ENCODE measurements at places on chromosomes 7 and 10.

GRCh38 chr7:142690554-142691182 lies 58.6 kb upstream of the PRSS1 start:
- no peak for DNase-seq

DNA sequence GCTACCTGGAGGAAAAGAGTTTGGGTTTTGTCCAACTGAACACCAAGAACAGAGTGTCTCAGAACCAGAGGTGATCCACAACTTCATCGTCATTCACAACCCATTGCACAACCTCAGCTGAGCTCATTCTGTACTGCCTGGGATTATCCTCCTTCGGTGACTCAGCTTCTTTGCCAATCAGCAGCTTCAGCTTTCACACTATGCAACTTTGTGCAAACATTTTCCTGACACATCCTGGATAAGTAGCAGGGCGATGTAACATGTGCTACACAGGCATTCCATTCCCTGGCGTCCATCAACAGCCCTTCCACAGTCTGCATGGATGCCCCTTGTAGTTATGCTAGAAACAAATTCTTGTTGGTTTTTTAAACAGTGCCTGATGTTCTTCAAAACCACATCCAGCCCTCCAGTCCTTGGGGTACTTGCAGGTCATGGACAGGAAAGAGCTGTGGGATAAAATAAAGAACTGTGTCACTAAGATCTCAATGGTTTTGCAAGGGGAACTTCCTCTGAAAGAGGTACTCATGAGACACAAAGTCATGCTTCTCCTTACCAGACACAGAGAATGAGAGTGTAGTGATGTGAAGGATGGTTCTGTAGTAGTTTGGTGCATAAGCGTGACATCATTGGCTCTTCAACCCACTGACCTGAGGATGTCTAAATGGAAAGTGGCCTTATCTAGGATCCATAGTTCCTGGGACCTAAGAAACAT lies 478.5 kb downstream of the KIF20B start:
- no peak for DNase-seq

- DNase-seq = no peak
These were observed 94.9 kb downstream of the NPSR1 start for GRCh38 chr7:34752929-34753328.

- DNase-seq = no peak
These were observed 544.1 kb downstream of the HTR7 start for GRCh38 chr10:90313576-90314325.

DNA sequence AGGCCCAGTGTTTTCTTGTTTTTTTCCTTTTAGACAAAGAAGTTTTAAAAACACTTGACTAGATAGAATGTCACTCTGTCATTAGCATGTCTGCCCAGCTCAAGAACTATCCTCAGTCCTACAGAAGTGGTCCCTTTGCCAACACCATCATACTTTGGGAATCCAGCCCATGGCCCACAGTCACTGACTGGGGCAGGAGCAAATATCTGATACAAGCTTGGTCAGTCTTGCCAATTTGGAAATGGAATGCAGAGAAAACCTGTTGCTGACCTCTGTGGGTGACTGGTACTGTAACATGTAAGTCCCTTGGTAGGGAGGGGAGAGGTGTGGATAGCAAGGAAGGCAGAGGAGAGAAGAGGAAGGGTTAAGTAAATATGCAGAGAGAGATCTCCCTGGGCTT lies 47.8 kb downstream of the IPMK start:
- no peak for DNase-seq

- DNase-seq = no peak
These were observed 470.4 kb upstream of the IGFBP3 start for GRCh38 chr7:46391231-46392201.

DNA sequence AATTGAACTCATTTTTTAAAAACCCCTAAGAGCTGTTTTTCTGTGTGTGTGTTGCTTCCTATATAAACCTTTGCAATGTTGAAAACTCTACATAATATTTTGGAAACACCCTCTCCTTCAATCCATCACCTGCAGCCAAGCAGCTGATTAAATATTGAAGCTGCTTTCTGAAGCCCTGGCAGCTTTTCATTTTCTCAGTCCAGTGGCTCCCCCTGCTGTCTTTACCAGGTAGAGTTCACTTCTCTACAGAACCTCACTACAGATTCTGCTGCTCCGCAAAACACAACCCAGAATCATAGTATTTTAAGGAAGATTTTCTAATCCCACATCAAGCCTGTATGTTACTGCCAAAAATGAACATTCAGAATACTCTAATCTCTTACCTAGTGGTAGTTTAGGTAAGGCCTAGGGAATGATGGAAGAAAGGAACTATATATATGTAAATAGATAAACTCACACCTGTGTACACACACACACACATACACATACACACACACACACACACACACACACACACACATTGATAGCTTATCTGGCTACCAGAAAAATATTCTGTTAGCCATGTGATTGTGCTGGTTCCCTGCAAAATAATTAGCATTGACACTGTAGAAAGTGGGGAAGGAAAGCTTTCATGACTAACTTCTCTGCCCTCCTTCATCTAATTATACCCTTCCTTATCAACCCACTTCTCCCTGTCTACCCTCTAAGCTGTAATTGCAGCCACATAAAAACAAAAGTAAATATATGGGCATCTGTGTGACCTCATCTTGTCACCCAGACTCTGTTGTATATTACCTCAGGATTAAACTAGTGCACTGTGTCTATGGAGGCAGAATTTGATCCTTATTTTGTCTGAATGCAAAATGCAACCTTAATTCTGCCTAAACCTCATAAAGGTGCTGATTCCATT lies 229.5 kb upstream of the FZD1 start:
- peak; percentile 12 for DNase-seq

DNA sequence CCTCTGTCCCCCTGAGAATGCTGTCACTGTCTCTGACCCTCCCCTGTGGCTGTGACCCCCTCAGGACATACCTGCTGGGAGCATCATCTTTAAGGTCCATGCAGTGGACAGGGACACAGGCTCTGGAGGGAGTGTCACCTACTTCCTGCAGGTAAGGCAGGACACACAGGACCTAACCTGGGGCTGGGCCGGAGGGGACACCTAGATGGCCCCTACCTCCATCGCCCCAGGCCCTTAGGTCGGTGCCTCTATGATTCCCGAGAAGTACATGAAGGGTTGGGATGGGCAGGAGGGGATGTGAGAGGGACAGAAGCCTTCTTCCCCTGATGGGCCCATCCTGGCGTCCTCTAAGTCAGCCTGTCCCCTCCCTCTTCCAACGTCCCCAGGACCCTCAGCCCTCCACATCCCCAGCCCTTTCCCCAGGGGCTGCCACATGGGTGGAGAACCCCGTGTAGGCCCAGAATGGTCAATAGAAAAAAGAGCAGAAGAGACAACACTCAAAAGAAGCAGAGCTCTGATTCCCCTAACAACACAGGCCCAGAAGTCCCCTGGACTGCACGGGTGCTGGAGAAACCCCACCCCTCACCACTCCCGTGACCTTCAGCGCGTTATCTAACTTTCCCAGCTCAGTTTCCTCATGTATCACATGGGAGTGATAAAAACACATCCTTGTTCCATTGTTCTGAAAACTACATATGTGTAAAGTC lies 6.4 kb downstream of the CDHR1 start:
- DNase-seq = no peak

GRCh38 chr10:117348236-117348635 lies 27.0 kb downstream of the PDZD8 start:
- DNase-seq = no peak

DNA sequence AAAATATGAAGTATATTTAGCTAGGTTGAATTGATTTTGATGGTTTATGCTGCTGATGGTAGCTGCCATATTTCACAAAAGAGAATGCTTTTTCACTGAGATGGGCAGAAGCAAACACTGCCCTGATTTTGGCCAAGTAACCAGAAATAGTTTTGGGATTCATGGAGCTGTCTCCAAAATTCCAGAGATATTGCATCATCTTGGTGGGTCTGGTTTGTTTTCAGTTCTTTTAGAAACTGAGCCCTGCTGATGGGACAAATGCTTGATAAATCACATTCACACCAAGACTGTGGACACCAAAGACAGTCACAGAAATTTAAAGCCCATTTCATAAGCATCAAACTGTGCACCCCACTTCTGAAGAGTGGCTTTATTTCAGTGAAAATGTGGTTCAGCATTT lies 140.5 kb downstream of the BICC1 start:
- DNase-seq = no peak

GRCh38 chr7:158957921-158958491 lies 101.6 kb downstream of the DYNC2I1 start:
- DNase-seq = no peak

- no peak for DNase-seq
These were observed 256.2 kb upstream of the MGMT start for GRCh38 chr10:129210876-129211275.

GRCh38 chr10:30215623-30216022 lies 133.5 kb downstream of the MTPAP start:
- no peak for DNase-seq

- DNase-seq = no peak
These were observed 20.1 kb downstream of the LDB3 start for GRCh38 chr10:86688398-86688921.

DNA sequence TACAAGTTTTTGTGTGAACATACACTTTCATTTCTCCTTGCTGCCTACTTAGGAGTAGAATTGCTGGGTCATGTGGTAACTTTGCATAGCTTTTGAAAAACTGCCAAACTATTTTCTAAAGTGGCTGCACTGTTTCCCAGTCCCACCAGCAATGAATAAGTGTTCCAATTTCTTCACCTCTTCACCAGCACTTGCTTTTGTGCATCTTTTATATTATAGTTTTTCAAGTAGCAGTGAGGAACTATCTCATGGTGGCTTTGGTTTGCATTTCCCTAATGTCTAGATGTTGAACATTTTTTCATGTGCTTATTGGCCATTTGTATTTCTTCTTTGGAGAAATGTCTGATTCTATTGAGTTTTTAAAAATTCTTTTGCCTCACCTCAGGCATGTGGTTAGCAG lies 229.9 kb upstream of the TCF7L2 start:
- DNase-seq = no peak

DNA sequence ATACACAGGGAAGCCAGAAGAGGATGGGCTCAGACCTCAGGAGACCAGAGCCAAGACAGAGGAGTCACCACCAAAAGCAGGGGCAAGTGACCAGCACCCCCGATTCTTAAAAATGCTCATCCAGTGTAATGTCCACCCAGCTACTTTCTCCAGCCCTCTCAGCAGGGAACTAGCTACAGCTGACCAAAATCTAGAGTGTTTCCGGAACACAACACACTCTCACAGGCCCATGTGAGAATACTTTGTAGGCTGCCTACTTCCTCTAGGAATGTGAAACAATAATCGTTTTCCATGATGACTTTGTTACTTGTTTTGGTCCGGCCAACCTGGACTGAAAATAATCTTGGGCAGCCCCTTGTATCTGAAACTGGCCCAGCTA lies 14.5 kb downstream of the PSAP start:
- DNase-seq = no peak

DNA sequence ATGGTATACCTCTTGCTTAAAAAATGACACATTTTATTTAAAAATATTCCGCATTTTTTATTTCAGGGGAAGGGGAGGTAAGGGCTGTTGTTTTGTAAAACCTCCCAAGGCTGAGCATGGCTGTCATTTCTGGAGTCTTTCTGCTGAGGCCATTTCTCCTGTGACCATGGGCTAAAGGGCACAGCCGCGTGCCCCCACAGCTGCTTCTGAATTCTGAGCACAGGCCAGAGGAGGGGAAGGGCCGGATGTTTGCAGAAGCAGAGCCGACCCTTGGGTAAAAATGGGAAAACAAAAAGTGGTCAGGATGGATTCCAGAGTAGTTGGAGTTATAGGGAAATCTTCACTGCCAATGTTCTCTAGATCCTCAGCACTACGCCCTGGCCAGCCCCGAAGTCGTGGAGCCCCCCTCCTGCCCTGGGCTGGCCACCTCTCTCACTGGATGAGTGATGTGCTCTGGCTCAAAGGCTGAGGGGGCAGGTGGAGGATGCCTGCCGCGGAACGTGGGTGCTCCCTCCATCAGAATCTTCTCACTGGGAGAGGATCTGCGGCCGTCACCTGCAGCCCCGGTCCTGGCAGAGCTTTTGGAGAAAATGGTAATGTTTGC lies 131.3 kb upstream of the ZEB1 start:
- no peak for DNase-seq

DNA sequence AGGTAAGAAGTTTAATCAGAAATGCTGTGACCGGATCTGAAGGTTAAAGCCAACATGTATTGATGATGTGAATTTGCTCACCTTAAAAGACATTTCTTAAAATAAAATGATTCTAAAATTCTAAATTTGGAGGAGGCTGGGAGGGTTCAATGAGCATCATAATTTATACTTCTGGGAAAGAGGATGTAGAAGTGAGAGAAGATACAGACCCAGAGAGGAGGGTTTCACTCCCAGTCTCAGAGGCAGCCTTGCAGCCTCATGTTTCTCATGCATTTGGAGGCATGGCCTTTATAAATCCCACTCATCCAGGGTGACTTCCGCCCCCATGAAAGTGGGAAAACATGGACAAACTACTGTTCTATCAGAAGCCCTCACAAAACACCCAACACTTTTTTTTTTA lies 305.6 kb upstream of the PITRM1 start:
- no peak for DNase-seq

DNA sequence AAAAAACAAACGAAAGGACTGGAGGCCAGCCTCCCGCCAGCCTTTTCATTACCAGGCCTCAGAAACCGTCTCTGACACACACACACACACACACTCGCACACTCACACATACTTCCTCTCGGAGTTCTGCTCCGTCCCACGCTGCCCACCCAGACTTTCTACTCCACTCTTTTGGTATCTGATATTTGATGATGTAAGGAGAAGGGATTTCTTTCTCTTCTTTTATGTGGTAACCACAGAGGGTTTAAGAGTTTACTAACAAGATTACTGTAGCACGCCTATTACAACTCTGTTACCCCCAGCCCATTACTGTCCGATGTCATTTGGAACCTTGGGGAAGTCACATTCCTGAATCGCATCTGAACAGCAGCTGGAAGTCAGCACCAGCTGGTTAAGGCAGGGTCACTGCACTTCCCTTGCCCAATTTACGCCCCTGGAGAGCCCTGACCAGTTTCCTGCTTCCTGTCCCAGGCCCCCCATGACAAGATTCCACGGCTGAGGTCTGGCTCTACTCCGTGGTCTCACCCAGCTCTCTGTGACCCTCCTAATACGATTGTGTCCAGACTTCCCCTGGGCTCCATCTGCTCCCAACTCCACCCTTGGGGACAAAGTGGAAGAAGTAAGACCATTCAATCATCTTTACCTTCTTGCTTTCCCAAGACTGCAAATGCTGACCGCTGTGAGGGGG lies 1.1 kb downstream of the DENND2A start:
- DNase-seq = no peak

GRCh38 chr7:101906291-101907240 lies 89.1 kb downstream of the CUX1 start:
- DNase-seq = no peak

GRCh38 chr10:62860946-62861345 lies 44.8 kb upstream of the EGR2 start:
- DNase-seq = no peak

- DNase-seq = no peak
These were observed 11.3 kb upstream of the STMP1 start for GRCh38 chr7:135650831-135651573.

- DNase-seq = no peak
These were observed 24.5 kb downstream of the OGDHL start for GRCh38 chr10:49737474-49738201.

DNA sequence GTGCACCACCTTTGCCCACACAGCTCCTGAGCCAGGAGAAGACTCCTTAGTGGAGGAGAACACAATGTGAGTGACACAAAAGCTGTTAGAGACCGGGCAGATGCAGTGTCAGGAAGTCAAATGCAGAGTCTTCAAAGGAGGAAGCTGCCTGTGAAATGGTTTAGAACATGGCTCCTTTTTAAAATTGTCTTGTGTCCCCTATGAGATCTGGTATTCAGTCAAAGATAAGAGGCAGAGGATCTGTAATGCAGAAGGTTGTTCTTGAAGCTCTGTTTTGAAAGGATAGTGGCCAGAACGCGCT lies 133.0 kb downstream of the VIPR2 start:
- no peak for DNase-seq

- no peak for DNase-seq
These were observed 194.0 kb downstream of the PPP1R9A start for GRCh38 chr7:95101422-95101821.

Measured in NCI-H524 treated with DMSO at 0.1 percent for 48 hours (cell line).